ENCODE measurements at places on chromosomes 7 and 10. TPM values are rescaled to one million over a fixed set of nuclear protein-coding genes. Genes with fewer than 3 reads are reported as not detected.
A peak's percentile ranks its signal among the peaks of the same experiment; 100 is the strongest.

DNA sequence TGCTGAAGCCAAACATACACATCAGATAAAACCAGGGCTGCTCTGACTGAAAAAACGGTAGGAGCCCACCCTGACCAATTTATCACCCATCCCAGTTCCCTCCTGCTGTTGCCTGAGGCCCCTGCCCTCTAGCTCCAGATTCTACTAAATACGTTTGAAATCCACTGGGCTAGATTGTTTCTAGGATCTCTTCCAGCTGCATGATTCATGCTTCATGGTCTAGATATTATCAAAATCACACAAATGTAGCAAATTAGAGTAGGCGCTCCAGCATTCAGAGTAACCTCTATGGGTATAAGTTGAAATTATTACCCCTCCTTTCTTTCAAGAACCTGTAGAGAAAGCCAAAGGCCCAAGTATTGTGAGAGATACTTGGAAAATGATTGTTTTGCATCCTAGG is 151.2 kb upstream of the FAM13C start:
- H3K36me3 ChIP-seq, result no peaks in the 10 kb centered on the region
- no peak for DNase-seq
- H3K4me3 ChIP-seq, result no peak overlapping the region
- H3K27me3 ChIP-seq, result no peaks in the 10 kb centered on the region
- H3K4me1 ChIP-seq, result peaks cover 6% of the 10 kb centered on the region
- H3K27ac ChIP-seq, result no peak overlapping the region

- H3K27ac ChIP-seq, result no peak overlapping the region
- H3K4me1 ChIP-seq, result peaks cover 5% of the 10 kb centered on the region
- H3K36me3 ChIP-seq, result no peaks in the 10 kb centered on the region
- no peak overlapping the region for H3K4me3 ChIP-seq
- peaks cover 9% of the 10 kb centered on the region for H3K27me3 ChIP-seq
Measured at GRCh38 chr7:8618441-8619070, 185.1 kb downstream of the NXPH1 start.

- H3K4me3 ChIP-seq, result no peak overlapping the region
- H3K36me3 ChIP-seq, result no peaks in the 10 kb centered on the region
- DNase-seq, result peak; percentile 75
- H3K4me1 ChIP-seq, result peaks cover 4% of the 10 kb centered on the region
Measured at GRCh38 chr7:27097686-27098577, 2.1 kb upstream of the HOXA1 start.

- H3K36me3 ChIP-seq, result no peaks in the 10 kb centered on the region
- DNase-seq, result peak; percentile 50
- no peaks in the 10 kb centered on the region for H3K4me1 ChIP-seq
- H3K27me3 ChIP-seq, result no peaks in the 10 kb centered on the region
- H3K4me3 ChIP-seq, result no peak overlapping the region
Measured at GRCh38 chr7:95989301-95989700, 216.9 kb downstream of the DYNC1I1 start.

DNA sequence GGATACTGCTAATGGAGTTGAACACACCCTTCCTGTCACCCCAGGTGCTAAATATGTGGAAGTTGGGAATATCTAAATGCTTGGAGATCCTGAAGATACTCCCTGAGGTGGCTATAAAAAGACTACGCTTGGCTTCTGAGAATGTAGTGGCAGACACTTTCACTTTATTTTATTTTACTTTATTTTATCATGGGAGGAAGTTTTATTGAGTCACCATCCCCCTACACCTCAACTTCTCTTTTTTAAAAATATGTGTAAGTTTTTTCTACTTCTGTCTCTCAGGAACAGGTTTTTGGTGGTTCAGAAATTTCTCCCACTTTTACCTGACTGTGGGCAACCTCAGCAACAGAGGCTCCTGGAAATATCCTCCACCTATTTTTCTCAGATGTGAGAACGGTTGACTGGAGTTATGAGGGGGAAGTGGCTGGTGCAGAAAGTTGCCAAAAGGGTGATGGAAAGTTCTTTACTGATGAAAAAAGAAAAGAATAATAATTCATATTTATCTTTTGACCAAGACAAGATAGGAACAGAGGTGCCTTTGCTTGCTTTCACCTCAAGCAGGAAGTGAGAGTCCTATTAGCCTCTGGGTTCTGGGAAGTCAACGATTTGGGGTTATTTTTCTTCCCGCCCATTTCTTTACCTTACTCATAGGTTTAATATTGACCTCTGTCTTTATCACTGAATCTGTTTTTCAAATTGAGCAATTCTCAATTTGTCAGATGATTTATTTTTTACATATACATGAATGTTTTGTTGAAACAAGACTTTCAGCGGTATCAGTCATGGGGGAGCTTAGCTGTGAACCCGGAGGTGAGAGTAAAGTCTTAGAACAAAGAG is 103.6 kb downstream of the AHR start:
- H3K36me3 ChIP-seq, result no peaks in the 10 kb centered on the region
- no peaks in the 10 kb centered on the region for H3K27me3 ChIP-seq
- DNase-seq, result no peak
- H3K27ac ChIP-seq, result no peak overlapping the region
- H3K4me1 ChIP-seq, result no peaks in the 10 kb centered on the region

DNA sequence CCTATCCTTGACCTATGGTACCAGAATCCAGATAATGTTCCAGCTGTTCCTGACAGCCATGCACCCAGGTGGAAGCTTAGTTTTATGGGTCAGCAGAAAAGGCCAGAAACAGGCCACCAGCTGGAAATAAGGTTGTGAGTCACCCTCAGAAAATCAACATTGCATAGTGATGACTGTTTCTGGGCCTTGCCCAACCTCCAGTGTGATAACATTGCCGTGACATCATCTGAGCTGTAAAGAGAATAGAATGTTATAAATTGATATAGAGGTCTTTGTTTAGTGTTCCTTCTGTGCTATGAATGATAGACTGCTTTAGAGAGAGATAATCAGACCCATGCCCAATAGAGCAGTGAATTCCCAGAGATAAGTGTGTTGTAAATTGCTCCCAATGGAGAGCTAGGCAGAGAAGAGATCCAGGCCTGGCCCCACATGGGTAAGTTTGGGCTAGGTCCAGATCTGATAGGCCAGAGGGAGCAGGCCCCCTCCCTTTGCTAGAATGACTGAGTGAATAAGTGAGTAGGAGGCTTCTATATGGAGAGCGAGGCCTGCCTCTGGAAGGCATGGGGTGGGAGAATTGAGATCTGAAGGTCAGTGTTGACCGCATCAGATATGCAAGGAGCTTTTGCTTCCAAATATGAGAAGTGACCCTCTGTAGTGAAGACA is 14.2 kb upstream of the HPS1 start:
- H3K36me3 ChIP-seq, result no peaks in the 10 kb centered on the region
- no peak overlapping the region for H3K27ac ChIP-seq
- H3K27me3 ChIP-seq, result peaks cover 45% of the 10 kb centered on the region
- no peak for DNase-seq
- H3K4me1 ChIP-seq, result peaks cover 13% of the 10 kb centered on the region
- H3K4me3 ChIP-seq, result no peak overlapping the region

DNA sequence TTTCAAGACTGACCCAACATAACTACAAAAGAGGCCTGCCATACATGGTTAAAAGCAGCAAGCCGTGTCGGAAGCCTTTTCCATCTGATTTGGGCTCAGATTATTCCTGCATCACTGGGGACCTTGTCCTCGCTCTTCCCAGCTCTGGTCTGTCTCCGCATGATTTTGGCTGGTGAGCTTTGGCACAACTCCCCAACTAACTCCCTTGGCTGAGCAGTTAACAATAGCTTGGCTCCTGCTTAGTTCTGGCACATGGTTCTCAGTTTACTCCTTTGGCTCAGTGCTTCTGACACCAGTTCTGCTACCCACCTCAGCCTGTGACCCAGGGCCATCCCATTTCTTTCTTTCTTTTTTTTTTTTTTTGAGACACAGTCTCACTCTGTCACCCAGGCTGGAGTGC is 17.0 kb downstream of the AGK start:
- no peaks in the 10 kb centered on the region for H3K4me1 ChIP-seq
- no peak overlapping the region for H3K27ac ChIP-seq
- peaks cover 27% of the 10 kb centered on the region for H3K36me3 ChIP-seq
- no peaks in the 10 kb centered on the region for H3K27me3 ChIP-seq
- no peak overlapping the region for H3K4me3 ChIP-seq

DNA sequence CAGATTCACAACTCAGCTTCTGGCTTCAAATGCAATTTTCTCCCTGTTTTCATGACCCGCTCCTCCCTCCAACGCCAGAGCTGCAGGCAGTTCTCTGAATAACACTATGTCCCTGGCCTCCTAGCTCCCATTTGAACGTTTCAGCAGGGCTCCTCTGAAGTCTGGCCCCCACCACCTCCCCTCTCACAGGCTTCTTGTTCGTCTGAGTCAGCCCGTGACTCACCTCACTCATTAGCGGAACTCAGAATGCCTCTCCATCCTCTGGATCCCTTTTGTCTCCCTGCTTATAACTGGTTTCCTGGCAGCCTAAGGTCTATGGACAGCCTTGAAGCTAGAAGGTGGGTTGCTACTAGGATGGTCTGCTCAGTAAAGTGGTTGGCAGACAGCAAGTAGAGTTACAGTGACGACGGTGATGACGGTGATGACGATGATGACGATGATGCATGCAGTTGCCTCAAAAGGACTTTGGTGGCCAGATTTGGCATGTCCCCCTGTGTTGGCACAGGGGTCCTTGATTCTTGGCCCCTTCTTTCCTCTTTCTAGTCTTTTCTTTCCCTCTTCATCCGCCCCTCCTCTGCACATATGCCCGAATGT is 83.3 kb upstream of the MKLN1 start:
- H3K36me3 ChIP-seq, result no peaks in the 10 kb centered on the region

GRCh38 chr10:88820748-88821401 is 18.3 kb downstream of the LIPM start:
- H3K36me3 ChIP-seq, result no peaks in the 10 kb centered on the region
- H3K4me1 ChIP-seq, result no peaks in the 10 kb centered on the region
- peaks cover 90% of the 10 kb centered on the region for H3K27me3 ChIP-seq
- H3K4me3 ChIP-seq, result no peak overlapping the region

GRCh38 chr10:4568086-4568485 is 257.9 kb upstream of the AKR1E2 start:
- H3K27me3 ChIP-seq, result no peaks in the 10 kb centered on the region
- H3K4me3 ChIP-seq, result no peak overlapping the region
- no peaks in the 10 kb centered on the region for H3K36me3 ChIP-seq
- H3K27ac ChIP-seq, result no peak overlapping the region
- DNase-seq, result no peak

- no peak overlapping the region for H3K4me3 ChIP-seq
- no peaks in the 10 kb centered on the region for H3K27me3 ChIP-seq
- H3K36me3 ChIP-seq, result no peaks in the 10 kb centered on the region
Measured at GRCh38 chr7:6554848-6555247, 3.6 kb upstream of the GRID2IP start.

GRCh38 chr10:36351159-36351558 is 709.1 kb upstream of the FZD8 start:
- no peak overlapping the region for H3K4me3 ChIP-seq
- DNase-seq, result no peak
- no peaks in the 10 kb centered on the region for H3K36me3 ChIP-seq
- no peak overlapping the region for H3K27ac ChIP-seq
- no peaks in the 10 kb centered on the region for H3K4me1 ChIP-seq
- no peaks in the 10 kb centered on the region for H3K27me3 ChIP-seq

GRCh38 chr7:152871678-152872060 is 112.1 kb downstream of the ACTR3B start:
- no peaks in the 10 kb centered on the region for H3K36me3 ChIP-seq
- no peaks in the 10 kb centered on the region for H3K4me1 ChIP-seq
- DNase-seq, result peak; percentile 48
- no peak overlapping the region for H3K4me3 ChIP-seq

DNA sequence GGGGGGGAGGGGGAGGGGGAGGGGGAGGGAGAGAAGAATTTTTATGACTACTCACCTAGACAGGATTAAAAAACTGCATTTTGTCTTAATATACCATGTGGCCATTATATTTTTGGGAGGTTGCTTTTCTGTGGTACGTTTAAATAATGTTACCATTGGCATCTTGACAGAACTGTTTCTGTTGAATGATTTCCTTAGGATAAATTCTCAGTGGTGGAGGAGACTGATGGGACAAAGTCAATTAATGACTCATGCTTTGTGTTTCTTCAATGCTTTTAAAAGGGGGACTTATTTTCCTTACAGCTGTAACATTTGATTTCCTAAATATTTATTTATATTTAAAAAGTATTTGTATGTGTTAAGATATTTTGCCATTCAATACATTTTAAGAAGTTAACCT is 13.7 kb downstream of the AGR2 start:
- H3K4me1 ChIP-seq, result no peaks in the 10 kb centered on the region
- H3K36me3 ChIP-seq, result peaks cover 10% of the 10 kb centered on the region
- H3K27me3 ChIP-seq, result no peaks in the 10 kb centered on the region
- H3K4me3 ChIP-seq, result no peak overlapping the region
- no peak overlapping the region for H3K27ac ChIP-seq

DNA sequence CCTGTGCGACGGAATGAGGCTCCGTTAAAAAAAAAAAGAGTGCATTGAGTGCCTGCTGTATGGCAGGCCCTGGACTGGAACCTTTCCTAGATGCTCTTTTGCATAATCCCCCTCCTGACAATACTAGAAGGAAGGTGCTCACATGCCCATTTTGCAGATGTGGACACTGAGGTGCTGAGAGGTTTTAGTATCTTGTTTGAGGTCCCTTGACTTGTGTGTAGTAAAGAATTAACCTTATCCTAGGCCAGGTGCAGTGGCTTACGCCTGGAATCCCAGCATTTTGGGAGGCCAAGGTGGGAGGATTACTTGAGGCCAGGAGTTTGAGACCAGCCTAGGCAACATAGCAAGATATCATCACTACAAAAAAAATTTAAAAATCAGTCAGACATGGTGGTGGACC is 46.6 kb downstream of the TMEM130 start:
- no peak for DNase-seq
- no peak overlapping the region for H3K27ac ChIP-seq
- no peak overlapping the region for H3K4me3 ChIP-seq
- H3K27me3 ChIP-seq, result no peaks in the 10 kb centered on the region
- no peaks in the 10 kb centered on the region for H3K36me3 ChIP-seq

GRCh38 chr10:103241262-103242011 is 4.2 kb upstream of the RPEL1 start:
- DNase-seq, result peak; percentile 73
- no peak overlapping the region for H3K27ac ChIP-seq
- H3K4me1 ChIP-seq, result no peaks in the 10 kb centered on the region
- H3K27me3 ChIP-seq, result no peaks in the 10 kb centered on the region
- H3K36me3 ChIP-seq, result no peaks in the 10 kb centered on the region

GRCh38 chr10:36236931-36237330 is 594.8 kb upstream of the FZD8 start:
- H3K27ac ChIP-seq, result no peak overlapping the region
- no peaks in the 10 kb centered on the region for H3K36me3 ChIP-seq
- no peaks in the 10 kb centered on the region for H3K4me1 ChIP-seq
- no peak overlapping the region for H3K4me3 ChIP-seq
- no peak for DNase-seq

- H3K36me3 ChIP-seq, result no peaks in the 10 kb centered on the region
- no peak for DNase-seq
- H3K4me3 ChIP-seq, result no peak overlapping the region
- peaks cover 14% of the 10 kb centered on the region for H3K4me1 ChIP-seq
Measured at GRCh38 chr10:78746155-78746763, 322.5 kb upstream of the ZMIZ1 start.

GRCh38 chr7:84328571-84328970 is 134.0 kb upstream of the SEMA3A start:
- no peak overlapping the region for H3K4me3 ChIP-seq
- DNase-seq, result no peak
- no peaks in the 10 kb centered on the region for H3K36me3 ChIP-seq
- no peaks in the 10 kb centered on the region for H3K27me3 ChIP-seq
- H3K4me1 ChIP-seq, result no peaks in the 10 kb centered on the region

WBP1L gene
- 21.4 TPM for total RNA-seq

CYP26C1 gene
- 0.44 TPM for total RNA-seq

RPEL1 gene
- total RNA-seq, result not detected

TRPV5 gene
- 0.15 TPM for total RNA-seq

MYL10 gene
- total RNA-seq, result not detected

SUN1 gene
- 133 TPM for total RNA-seq

PTPRN2 gene
- 0.55 TPM for total RNA-seq

TMEM225B gene
- 0.26 TPM for total RNA-seq
